ENCODE measurements at places on chromosomes 4 and X.

GRCh38 chr4:179738822-179739221, 2296.6 kb upstream of the AGA start:
- DNase-seq = no peak

GRCh38 chr4:116838609-116839008, 246.8 kb downstream of the TRAM1L1 start:
- DNase-seq = no peak

GRCh38 chrX:96183391-96183790, 501.3 kb upstream of the DIAPH2 start:
- DNase-seq = no peak

DNA sequence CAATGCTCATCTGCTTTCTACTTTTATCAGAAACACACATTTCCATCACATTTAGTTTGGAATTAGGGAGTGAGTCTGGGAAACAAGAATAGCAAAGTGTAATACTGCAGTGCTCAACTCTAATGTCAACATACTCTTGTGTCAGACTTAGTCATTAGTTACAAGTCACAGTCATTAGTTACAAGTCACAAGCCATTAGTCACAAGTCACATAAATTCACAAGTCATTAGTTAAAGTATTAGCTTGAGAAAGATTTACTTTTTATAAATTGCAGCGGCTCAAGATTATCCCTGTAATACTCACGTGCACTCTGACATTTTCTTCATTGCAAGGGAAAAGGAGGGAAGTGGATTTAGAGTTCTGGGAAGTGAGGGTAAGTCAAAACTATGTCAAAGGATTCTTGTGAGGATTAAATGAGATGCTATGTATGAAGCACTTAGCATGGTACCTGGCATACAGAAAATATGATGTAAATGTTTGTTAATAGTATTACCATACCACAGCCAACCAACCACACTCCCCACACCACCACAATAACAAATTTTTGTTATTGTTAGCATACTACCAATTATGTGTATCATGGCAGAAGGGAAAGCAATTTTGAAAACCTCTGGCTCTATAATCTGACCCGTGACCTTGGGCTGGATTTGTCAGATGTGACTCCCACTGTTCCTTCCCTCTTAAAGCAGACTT, 116.6 kb downstream of the ARHGAP24 start:
- DNase-seq = no peak

DNA sequence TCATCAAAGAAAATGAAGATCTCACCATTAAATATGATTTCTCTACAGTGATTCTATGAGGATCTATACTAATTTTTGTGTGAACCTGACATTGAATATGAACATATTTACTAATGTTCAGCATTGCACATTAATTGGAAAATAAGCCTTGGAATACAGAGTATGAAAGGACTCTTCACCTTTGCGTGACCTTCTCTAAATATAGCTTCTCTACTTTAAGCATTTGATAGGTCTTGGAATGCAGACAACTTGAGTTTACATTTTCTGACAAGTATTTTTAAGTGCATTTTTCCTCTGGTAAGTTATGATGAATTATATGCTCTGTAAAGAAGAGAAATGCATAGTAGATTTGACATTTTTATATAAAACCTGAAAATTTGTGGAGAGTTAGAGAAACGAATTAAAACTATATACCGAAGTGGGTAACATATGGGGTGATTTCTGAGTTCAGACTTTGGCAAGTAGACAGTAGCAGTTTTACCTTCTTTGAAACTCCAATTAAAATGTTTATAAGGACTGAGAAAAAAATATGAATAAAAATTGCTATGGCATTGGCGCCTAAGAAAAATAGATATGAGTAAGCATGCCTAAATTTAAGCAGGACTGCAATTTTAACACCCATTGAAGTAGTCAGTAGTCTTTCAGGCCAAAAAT, 371.9 kb downstream of the GABRG1 start:
- no peak for DNase-seq

GRCh38 chr4:115334736-115335411, 221.5 kb upstream of the NDST4 start:
- DNase-seq = no peak

GRCh38 chr4:99934891-99935290, 11.5 kb downstream of the DNAJB14 start:
- no peak for DNase-seq

GRCh38 chr4:83305187-83305586, 20.6 kb upstream of the COQ2 start:
- DNase-seq = peak; percentile 23

DNA sequence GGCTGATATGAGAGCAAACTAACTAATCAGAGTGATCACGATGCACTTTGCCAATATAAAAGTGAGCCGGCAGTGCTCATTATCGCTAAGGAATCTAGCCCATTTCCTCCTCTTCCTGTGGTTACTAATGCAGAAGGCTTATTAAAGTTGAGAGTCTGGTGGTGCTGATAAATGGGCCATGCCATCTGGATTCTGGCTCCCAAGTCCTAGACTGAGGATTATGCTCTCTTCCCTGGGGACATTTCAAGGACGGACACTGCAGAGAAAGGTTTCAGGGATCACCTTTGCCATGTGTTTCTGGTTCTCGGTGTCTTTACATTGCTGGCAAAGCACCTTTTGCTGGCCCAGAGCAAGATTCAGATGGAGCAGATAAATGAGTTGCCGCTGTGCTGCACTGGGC, 85.3 kb downstream of the RTL5 start:
- DNase-seq = peak; percentile 13

GRCh38 chrX:47145395-47146120, 537 bp downstream of the RBM10 start:
- no peak for DNase-seq

GRCh38 chr4:180380733-180381132, 1862.5 kb upstream of the TENM3 start:
- DNase-seq = no peak

GRCh38 chrX:118975831-118976598, 1.6 kb downstream of the LONRF3 start:
- peak; percentile 7 for DNase-seq

DNA sequence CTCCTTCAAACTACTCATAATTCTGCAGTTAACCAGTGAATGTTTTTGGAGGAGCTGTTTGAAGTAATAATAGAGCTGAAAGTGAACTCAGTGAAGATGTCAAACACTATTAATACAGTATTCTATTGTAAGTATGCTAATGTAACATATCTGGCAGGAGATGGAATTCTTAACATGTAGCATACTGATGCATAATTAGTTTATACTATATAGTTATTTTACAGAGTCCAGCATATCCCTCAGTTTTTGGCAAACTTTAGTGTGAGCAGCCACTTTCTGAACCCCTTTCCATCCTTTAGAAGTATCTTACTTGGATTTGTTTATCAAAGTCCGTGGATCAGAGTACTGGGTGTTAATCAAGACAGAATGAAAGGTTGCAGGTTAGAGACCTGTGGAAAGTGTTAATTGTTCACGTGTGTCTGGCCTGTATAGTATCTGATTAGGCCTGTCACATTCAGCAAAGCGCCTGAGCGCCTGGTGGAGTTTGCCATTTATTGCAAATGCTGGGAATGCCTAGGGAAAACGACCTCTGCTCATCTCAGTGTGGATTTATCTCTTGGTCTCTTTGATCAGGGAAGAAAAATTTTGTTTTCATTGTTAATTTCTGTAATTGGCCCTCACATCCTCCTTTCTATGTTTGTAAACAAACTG, 251.7 kb upstream of the MAD2L1 start:
- DNase-seq = no peak

DNA sequence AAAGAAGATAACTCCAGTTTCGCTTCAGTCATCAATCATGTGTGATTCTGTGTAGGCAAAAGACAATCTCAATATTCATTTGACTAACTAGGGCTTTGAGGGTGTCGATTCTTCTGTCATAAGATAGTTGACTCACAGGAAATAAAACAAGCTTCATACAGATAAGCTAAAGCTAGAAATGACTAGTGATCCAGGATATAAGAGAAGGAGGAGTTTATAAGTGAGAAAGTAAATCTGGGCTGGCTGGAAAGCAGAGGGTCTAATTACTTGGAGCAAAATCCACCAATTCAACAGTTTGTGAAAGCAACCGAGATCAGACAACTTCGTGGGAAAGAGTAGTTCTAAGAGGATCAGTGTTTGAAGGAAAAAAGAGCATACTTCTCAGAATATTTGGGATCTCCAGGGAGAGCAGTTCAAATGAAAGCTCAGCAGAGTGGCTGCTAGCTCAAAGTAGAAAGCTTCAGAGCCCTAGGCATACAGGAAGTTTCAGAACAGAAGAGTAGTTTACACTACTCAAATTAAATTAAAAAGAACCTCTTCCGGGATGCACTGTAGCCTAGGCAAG, 429.3 kb downstream of the INPP4B start:
- peak; percentile 2 for DNase-seq

GRCh38 chr4:163558539-163559044, 64.1 kb downstream of the TMA16 start:
- DNase-seq = peak; percentile 23

DNA sequence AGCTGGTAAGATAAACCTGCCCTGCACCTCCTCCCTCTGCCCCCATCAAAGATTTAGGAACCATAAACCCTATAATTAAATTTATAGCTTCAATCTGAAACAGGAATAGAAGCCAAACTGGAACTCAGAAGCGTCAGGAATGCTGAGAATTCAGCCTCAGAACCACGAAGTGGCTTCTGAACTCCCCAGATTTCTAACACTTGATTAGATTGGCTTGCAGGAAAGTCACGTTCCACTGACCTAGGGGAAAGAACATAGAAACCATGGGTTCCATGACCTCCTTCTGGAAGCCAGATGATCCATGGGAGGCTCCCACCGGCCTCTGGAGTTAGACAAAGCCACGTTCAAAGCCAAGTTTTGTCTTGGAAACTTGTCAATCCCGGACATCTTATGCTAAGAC, 356.5 kb downstream of the MID1IP1 start:
- DNase-seq = no peak

DNA sequence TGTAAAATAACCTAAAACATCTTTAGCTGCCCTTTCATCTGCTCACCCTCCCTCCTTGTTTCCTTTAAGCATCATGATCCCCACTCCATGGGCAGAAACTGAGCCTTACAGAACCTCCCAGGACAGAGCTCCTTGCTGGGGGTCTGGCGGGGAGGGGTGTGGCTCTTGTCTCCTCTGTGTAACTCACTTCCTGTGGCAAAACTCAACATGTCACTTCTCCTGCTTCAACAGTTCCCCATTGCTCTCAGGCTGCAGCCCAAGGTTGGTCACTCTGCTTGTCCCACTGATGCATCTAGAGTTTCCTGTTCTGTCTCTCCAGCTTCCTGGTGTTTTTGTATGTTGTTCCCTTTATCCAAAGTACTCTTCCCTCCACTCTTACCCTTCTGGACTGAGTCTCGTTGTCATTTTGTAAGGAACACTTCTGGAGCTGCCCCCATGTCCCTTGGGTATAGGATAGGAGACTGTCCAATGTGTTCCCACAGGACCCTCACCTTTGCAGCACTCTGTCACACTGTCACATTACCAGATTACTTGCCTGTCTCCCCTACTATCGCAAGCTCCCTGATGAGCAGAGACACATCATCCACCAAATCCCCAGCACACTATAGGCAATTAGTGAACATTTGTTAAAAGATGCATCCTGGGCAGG, 19.6 kb downstream of the TMEM31 start:
- DNase-seq = no peak

- no peak for DNase-seq
Measured at GRCh38 chr4:56742080-56742871, 61.2 kb upstream of the HOPX start.

DNA sequence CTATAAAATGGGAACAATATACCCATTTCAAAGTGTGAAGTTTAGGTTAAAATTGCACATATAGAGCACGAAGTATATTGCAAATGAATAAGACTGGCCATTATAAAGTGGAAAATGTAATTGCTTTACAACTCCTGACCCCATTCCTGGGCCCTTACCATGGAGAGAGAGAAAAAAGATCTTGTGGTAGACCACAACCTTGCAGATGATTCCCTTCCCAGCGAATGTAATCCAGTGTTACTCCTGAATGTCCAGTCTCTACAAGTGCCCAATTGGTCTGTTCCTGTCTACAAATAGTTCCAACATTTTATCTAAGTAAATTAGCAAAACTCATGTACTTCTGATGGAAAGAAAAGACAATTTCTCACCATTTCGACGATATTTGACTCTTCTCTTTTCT, 184.1 kb upstream of the LNX1 start:
- DNase-seq = no peak

- peak; percentile 54 for DNase-seq
Measured at GRCh38 chr4:174522183-174523024, at the start of gene HPGD. TSS of gene HPGD (minus strand) at chr4:174522488. CDS start at chr4:174522451, 37 bp downstream.

DNA sequence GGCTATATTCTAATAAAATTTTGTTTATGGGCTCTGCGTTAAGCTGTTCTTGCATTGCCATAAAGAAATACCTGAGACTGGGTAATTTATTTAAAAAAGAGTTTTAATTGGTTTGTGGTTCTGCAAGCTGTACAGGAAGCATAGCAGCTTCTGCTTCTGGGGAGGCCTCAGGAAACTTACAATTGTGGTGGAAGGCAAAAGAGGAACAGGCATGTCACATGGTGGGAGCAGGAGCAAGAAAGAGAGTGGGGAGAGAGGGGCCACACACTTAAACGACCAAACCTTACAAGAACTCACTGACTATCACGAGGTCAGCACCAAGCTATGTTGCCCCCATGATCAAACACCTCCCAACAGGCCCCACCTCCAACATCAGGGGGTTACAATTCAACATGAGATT, 74.0 kb downstream of the FHDC1 start:
- no peak for DNase-seq

- DNase-seq = no peak
Measured at GRCh38 chrX:17559728-17560379, 177.4 kb upstream of the SCML1 start.

- DNase-seq = no peak
Measured at GRCh38 chr4:128358913-128359279, 71.3 kb upstream of the PGRMC2 start.

DNA sequence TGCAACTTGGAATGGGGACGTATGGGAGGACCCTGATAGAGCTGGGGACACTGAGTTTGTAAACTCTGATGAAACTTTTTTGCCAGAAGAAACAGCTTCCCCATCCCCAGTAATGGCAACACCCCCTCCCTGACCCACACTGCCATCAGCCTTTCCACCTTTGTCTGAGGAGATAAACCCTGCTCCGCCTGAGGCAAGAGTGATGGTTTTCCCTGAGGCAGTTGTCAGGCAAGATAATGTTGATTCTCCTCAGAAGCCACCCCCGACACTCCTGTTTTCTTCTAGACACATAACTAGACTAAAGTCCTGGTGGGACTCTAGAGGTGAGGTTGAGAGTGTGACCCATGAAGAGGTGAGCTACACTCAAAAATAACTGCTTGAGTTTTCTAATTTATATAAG, 71.9 kb upstream of the STK26 start:
- peak; percentile 81 for DNase-seq
